ENCODE measurements at places on chromosomes 2 and 18. TPM values are rescaled to one million over a fixed set of nuclear protein-coding genes. Genes with fewer than 3 reads are reported as not detected.

ASPRV1 gene
- total RNA-seq: 0.74 TPM

- DNase-seq: no peak
These were observed 419.4 kb downstream of the DCDC2C start for GRCh38 chr2:4122726-4123125.

GRCh38 chr18:38644875-38645641 lies 1079.5 kb upstream of the CELF4 start:
- DNase-seq: no peak

GRCh38 chr2:10947005-10947440 lies 35.3 kb downstream of the KCNF1 start:
- DNase-seq: no peak

- DNase-seq: no peak
These were observed 441.0 kb upstream of the MAP2 start for GRCh38 chr2:208982831-208983230.

Measured in activated naive CD8-positive, alpha-beta T cell treated with anti-CD3 and anti-CD28 coated beads for 36 hours (primary cell).